ENCODE measurements at places on chromosomes 5 and 9.

- peak overlapping the region; percentile 11 for H3K27ac ChIP-seq
- H3K27me3 ChIP-seq, result no peaks in the 10 kb centered on the region
- H3K4me3 ChIP-seq, result no peak overlapping the region
- H3K4me1 ChIP-seq, result peaks cover 47% of the 10 kb centered on the region
Measured at GRCh38 chr5:34740389-34740806, 84.3 kb downstream of the RAI14 start.

DNA sequence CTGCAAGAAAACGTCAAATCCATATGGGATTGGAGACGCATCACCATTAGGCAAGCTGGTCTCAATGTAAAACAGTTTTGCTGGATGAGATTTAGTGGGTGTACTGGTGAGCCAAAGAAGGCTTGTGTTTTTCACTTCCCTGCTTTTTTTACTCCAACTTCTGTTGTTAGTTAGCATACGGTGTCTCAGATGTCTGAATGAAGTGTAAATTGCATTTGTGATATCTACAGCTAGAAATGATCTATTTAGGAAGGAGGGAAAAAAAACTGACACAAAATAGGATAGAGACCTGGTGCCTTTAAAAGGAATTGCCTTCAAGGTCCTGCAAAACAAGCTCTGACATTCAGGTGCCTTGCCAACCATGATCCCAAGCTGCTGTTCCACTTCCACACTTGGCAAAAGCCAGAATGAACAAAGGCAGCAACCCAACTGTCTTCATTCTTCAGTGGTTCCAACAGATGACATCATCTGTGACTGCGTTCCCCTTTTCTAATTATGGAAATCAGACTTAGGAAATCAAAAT, 104.2 kb upstream of the RAI14 start:
- no peak overlapping the region for H3K4me3 ChIP-seq
- no peak overlapping the region for H3K27ac ChIP-seq
- no peaks in the 10 kb centered on the region for H3K27me3 ChIP-seq
- no peak for DNase-seq
- peaks cover 3% of the 10 kb centered on the region for H3K4me1 ChIP-seq

- H3K27me3 ChIP-seq, result no peaks in the 10 kb centered on the region
Measured at GRCh38 chr5:85069659-85070640, 685.3 kb upstream of the EDIL3 start.

DNA sequence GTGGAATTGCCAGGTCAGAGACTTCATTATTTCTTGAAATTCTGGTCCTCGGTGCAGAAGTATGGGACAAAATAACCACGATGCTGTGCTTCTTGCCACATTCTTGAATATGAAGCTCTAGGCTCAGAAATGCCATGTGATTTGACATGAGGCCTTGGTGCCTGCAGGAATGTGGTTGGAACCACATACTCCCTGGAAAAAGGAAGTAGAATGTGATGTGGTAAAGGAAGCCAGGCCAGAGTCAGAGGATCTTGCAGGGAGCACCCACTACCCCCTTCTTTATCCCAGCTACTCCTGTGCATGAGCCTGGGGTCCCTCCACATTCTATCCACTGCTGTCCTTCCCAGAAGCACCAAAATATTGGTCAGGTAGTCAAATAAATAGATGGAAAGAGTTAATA, 80.9 kb downstream of the FOXD1 start:
- no peaks in the 10 kb centered on the region for H3K36me3 ChIP-seq
- no peaks in the 10 kb centered on the region for H3K27me3 ChIP-seq
- no peak overlapping the region for H3K4me3 ChIP-seq
- H3K27ac ChIP-seq, result no peak overlapping the region
- DNase-seq, result no peak

DNA sequence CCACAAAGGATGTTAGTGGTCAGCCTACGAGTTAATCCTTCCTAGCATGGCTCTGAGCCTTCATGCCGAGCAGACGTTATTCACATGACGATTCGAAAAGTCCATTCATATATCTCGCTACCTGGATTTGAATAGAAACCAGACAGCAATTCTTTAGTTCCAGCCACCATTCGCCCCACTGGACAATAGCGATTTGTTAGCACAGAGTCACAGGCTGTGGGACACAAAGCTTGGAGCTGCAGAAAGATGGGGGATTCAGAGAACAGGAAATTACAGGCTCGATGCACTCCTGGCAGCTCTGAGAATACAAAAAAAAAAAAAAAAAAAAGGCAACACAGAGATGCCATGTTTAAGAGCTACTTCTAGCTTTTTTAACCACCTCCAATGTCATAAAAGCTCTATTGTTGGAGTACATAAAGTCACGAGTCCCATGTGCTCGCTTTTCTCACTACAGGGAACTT, 110.7 kb downstream of the NR6A1 start:
- DNase-seq, result no peak
- H3K27ac ChIP-seq, result peak overlapping the region; percentile 87
- peaks cover 28% of the 10 kb centered on the region for H3K4me1 ChIP-seq
- no peaks in the 10 kb centered on the region for H3K36me3 ChIP-seq
- peak overlapping the region; percentile 75 for H3K4me3 ChIP-seq
- no peaks in the 10 kb centered on the region for H3K27me3 ChIP-seq

GRCh38 chr5:169412831-169413230, 111.9 kb upstream of the SLIT3 start:
- H3K36me3 ChIP-seq, result no peaks in the 10 kb centered on the region
- peak overlapping the region; percentile 57 for H3K27ac ChIP-seq
- no peaks in the 10 kb centered on the region for H3K27me3 ChIP-seq
- H3K4me1 ChIP-seq, result peaks cover 71% of the 10 kb centered on the region
